ENCODE measurements at places on chromosomes 6 and 20. TPM values are rescaled to one million over a fixed set of nuclear protein-coding genes. Genes with fewer than 3 reads are reported as not detected.

DNA sequence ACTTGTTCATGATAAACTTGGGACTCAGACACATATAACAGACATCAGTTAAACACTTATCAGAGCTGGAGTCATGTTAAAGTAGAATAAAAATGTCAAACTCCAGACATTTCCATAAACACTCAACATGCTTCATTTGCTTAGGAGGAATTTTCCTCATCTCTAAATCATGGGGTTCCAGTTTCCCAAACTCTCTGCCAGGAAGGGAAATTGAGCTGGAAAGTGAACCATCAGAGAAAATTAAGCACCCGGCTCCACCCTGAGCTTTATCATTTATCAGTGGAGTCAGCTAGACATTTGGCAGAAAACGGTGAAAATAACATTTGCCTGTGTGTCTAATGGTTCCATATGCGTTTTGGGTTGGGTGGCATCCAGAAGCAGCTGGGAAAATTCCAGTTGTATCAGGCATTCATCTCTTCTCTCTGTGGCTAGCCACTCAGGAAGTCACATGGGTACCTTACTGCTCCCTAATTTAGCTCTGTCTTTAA is 25.3 kb upstream of the ZNFX1 start:
- H3K27ac ChIP-seq: no peak overlapping the region
- no peak for DNase-seq
- H3K4me1 ChIP-seq: peaks cover 16% of the 10 kb centered on the region
- no peak overlapping the region for H3K4me3 ChIP-seq
- H3K27me3 ChIP-seq: no peaks in the 10 kb centered on the region

The SLCO4A1 gene
- total RNA-seq: 51.7 TPM

- DNase-seq: no peak
- H3K27ac ChIP-seq: no peak overlapping the region
- no peak overlapping the region for H3K4me3 ChIP-seq
- H3K4me1 ChIP-seq: peaks cover 2% of the 10 kb centered on the region
Observed at GRCh38 chr6:10850728-10851127, 12.4 kb upstream of the MAK start.

The NFYA gene
- 29.8 TPM for total RNA-seq

DNA sequence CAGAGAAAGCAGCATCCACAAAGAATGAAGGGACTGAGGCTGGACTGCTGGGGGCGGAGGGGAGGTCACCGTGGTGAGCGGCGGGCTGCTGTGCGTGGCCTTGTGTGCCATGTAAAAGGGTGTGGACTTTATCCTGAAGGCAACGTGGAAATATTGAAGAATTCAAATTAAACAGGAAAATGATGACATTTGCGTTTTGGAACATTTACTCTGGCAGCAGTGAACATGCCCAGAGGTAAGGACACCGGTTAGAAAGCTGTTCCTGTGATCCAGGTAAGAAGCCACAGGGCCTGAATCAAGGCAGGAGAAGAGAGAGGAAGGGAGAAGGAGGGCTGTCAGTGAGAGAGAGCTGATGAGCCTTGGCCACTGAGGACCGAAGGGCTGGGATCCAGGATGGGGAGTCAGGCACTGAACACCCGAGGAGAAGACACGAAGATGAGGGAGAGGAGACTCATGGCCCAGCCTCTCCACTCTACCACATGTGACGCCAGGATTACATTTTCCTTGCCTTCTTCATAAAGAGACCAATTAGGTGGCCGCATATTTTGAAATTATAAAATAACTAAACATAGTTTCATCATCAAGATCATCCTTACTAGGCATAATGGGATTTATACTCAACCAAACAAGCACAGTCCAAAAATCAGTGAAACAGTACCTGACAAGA is 58.4 kb downstream of the TRAM2 start:
- no peaks in the 10 kb centered on the region for H3K36me3 ChIP-seq
- no peaks in the 10 kb centered on the region for H3K27me3 ChIP-seq
- no peak for DNase-seq
- no peak overlapping the region for H3K27ac ChIP-seq
- H3K4me1 ChIP-seq: peaks cover 23% of the 10 kb centered on the region
- no peak overlapping the region for H3K4me3 ChIP-seq

The AKAP7 gene
- total RNA-seq: 7.2 TPM

GRCh38 chr20:23096097-23096496 is 10.0 kb upstream of the CD93 start:
- no peak for DNase-seq
- no peak overlapping the region for H3K27ac ChIP-seq
- H3K4me3 ChIP-seq: no peak overlapping the region
- no peaks in the 10 kb centered on the region for H3K36me3 ChIP-seq

DNA sequence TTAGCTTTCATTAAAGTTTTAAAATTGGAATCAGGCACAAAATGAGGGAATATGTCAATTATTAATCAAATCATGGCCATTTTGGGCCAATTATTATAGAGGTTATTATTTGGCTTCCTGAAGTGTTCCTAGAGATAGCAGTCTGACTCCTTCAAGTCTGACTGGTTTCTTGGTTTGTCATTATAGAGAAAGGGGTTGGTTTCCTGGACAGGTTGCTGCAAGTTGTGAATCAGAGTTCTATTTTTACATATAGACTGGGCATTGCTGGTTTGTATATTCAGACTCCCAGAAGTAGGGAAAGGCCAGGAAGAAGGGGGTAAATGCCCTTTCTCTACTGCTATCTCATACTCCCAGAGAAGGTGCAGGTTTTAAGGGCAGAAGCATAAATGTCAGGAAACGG is 121.4 kb upstream of the CEP162 start:
- H3K4me1 ChIP-seq: no peaks in the 10 kb centered on the region
- H3K36me3 ChIP-seq: no peaks in the 10 kb centered on the region
- no peak overlapping the region for H3K27ac ChIP-seq
- no peak for DNase-seq

GRCh38 chr6:81624453-81624852 is 128.0 kb downstream of the TENT5A start:
- no peak for DNase-seq
- no peaks in the 10 kb centered on the region for H3K36me3 ChIP-seq
- no peaks in the 10 kb centered on the region for H3K27me3 ChIP-seq
- no peaks in the 10 kb centered on the region for H3K4me1 ChIP-seq

DNA sequence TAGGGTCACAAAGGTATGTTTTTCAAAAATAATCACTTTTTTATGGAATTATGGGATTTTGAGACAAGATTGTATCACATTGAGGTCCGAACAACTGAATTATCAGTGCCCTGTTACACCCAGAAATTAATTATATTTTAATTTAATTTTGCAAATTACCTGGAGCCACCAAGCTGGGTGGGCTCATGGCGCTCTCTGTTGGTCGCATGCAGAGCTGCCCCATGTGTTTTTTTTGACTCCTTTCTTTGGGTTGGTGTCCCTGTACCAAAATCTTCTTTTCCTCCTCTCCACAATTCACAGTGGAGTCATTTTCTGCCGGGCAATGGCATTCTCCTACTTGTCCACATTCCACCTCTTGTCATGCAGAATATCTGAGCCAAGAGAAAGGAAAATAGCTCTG is 38.9 kb upstream of the FRMD1 start:
- no peaks in the 10 kb centered on the region for H3K27me3 ChIP-seq
- DNase-seq: no peak
- peaks cover 3% of the 10 kb centered on the region for H3K4me1 ChIP-seq

The GPANK1 gene
- 35.2 TPM for total RNA-seq

The SGK1 gene
- total RNA-seq: 35.1 TPM

DNA sequence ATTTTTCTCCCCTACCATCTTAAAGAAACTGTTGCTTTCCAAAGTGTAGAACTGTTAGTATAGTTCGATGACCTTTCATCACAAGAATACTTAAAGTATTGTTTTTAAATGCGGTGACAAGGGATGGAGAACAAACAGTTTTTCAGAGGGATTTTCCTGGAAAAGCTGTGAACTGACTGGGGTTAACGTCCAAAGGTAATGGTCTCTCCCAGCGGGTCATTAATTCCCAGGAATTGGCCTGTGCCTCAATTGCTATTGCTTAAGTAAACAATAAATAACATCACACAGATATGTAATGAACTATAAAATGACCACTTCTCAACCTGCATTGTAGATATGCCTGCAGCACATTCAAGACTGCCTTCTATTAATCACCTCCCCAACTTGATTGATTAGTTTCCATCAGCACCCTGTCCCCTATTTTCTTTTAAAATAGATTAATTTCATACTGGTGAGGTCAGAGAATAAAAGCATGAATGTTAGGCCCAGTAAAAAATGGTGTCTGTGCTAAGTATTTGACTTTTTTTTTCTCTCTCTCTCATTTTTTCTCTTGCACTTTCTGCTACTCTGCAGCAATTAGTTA is 268.2 kb downstream of the SAMD5 start:
- no peaks in the 10 kb centered on the region for H3K36me3 ChIP-seq
- DNase-seq: no peak
- no peak overlapping the region for H3K4me3 ChIP-seq
- H3K27me3 ChIP-seq: no peaks in the 10 kb centered on the region

DNA sequence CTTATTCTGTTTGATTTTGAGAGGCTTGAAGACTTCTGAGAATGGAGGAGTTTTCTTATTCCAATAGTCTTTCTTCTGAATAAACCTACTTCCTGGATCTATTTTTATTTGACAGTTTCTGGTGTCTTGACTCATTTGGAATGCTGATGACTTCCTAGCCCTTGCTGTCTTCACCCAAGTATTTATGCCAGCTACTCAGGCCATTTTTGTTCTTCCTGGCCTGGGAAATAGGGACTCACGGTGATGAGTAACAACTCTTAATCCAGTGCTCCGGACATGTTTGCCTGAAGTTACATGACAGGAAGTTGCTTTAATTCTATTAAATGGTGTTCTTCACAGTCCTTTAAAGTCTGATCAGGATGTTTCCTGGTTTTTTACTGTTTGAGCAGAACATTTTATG is 272.1 kb upstream of the EYS start:
- H3K27me3 ChIP-seq: no peaks in the 10 kb centered on the region
- H3K4me3 ChIP-seq: no peak overlapping the region
- no peak overlapping the region for H3K27ac ChIP-seq
- H3K4me1 ChIP-seq: no peaks in the 10 kb centered on the region

The DACT2 gene
- not detected for total RNA-seq

GRCh38 chr6:18154507-18155149 is at the start of gene TPMT:
Gene TPMT (minus strand): TSS chr6:18155077. CDS start chr6:18149127, 5,950 bp downstream.
- H3K4me1 ChIP-seq: peaks cover 30% of the 10 kb centered on the region
- no peaks in the 10 kb centered on the region for H3K27me3 ChIP-seq
- DNase-seq: no peak
- peaks cover under 1% of the 10 kb centered on the region for H3K36me3 ChIP-seq
- peak within 1 kb of the TSS; percentile 90 for H3K27ac ChIP-seq

The CLPSL2 gene
- not detected for total RNA-seq

The ADGRF5 gene
- not detected for total RNA-seq

Data from activated CD4-positive, alpha-beta memory T cell treated with anti-CD3 and anti-CD28 coated beads, Interleukin-2, amount 10 ng/mL, durations not matched to agents 7 days and 5 days (primary cell).